ENCODE measurements at places on chromosomes 13 and 19. TPM values are rescaled to one million over a fixed set of nuclear protein-coding genes. Genes with fewer than 3 reads are reported as not detected.
A peak's percentile ranks its signal among the peaks of the same experiment; 100 is the strongest.

The PEX11G gene
- 5.4 TPM for polyA plus RNA-seq

The CEACAM20 gene
- polyA plus RNA-seq, result not detected

The CYP4F22 gene
- 0.07 TPM for polyA plus RNA-seq

The BST2 gene
- polyA plus RNA-seq, result 12.5 TPM

The MBD3L3 gene
- polyA plus RNA-seq, result not detected

DNA sequence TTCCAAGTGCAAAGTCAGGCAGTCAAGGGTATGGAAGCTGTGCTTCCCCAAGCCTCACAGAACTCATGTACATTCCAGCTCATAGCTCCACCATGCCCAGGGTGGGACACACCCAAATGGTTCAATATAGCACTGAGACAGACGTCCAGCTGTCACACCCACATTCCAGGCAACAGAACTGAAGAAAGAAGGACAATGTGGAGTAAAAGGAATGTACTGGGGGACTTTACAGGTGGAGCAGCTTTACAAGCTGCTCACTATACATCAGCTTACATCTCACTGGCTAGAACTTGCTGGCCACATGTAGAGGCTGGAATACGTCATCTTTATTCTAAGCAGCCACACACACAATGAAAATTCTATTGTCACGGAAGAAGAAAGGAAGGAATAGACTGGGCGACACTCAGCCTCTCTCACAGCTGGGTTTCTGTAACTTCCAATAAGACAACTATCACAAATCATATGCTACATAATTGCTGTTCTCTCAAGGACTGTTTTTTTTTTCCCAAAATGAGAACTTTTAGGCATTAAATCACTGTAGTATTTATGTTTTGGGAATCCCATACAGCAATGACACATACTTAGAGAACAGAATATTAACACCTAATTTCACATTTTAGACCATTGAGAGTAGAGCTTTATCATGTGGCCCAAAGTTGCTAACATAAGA lies 86.1 kb downstream of the KLF12 start:
- DNase-seq, result peak; percentile 32

DNA sequence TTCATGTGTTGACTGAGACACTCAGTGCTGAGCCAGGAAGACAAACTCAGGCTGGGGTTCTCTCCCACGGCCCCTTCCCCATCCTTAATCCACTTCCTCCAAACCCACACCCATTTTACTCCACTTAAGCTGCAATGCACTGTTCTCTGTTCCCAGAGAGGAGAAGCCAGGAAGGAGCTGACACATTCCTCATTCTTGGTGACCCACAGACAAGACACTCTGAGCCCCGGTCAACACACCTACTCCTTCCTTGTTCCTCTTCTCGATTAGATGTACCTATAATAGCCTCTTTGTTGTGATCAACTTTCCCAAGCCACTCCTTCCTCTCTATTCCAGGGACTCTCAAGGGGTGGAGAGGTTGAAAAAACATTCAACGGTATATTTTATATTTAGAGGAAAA lies 47.1 kb downstream of the INSR start:
- no peak for DNase-seq

DNA sequence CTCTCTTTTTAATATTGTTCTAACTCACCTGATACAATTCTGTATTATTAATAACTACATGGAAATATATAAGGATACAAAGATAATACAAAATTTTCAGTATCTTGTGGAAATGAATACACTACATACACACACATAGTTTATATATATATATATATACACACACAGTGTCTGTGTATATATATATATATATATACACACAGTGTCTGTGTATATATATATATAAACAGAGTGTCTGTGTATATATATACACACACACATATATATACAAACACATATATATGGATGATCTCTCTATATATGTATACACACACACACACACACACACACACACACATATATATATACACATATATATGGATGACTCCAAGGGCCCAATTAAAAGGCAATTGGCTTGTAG lies 749.1 kb downstream of the DACH1 start:
- no peak for DNase-seq

- DNase-seq, result no peak
Measured at GRCh38 chr19:2982561-2982960, 5.2 kb downstream of the TLE6 start.

GRCh38 chr19:58572818-58573657 lies at the start of gene MZF1:
Gene MZF1 (minus strand): TSS chr19:58573335. CDS start chr19:58571389, 1,946 bp downstream.
- DNase-seq, result peak; percentile 100

- DNase-seq, result no peak
Measured at GRCh38 chr19:5911366-5911765, 2.7 kb upstream of the CAPS start.

GRCh38 chr19:17862711-17863519 lies 3.2 kb downstream of the RPL18A start:
- DNase-seq, result no peak

DNA sequence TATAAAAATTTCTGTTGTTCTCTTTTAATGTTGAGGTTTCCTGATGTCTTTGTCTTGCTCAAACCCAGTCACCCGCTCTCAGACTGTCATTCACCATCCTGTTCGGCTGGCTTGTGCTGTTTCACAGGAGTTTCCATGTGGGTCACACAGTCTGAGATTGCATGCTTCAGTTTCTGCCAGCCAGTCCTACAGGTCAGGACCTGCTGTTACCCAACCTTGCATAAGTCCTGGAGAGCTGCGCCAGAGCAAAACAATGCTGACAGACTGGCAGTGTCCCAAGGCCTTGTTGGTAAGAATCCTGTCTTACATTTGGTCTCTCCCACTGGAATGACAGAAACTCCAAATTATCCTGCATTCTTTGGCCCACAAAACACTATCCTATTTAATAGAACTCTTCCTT lies 340.0 kb upstream of the SLITRK5 start:
- DNase-seq, result no peak
